Stimulated activated CD4-positive, alpha-beta T cell treated with anti-CD3 and anti-CD28 coated beads, Interleukin-1b, Interleukin-23, amount 100 ng/mL, for 1 hour (primary cell): ENCODE measurements at places on chromosomes 5 and 9.

DNA sequence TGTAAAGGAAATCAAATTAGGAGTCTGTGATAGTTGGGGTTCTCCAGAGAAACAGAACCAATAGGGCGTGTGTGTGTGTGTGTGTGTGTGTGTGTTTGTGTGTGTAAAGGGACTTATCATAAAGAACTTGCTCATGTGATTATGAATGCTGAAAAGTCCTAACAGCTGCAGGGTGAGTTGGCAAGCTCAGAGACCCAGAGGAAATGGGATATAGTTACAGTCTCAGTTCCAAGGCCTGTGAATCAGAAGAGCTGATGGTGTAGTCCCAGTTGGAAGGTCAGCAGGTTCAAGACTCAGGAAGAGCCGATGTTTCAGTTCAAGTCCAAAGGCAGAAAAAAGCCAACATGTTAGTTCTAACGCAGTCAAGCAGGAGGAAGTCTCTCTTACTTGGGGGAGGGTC is 214.2 kb downstream of the ELAVL2 start:
- DNase-seq: no peak

GRCh38 chr9:73743826-73744225 is 592.2 kb downstream of the ANXA1 start:
- no peak for DNase-seq

DNA sequence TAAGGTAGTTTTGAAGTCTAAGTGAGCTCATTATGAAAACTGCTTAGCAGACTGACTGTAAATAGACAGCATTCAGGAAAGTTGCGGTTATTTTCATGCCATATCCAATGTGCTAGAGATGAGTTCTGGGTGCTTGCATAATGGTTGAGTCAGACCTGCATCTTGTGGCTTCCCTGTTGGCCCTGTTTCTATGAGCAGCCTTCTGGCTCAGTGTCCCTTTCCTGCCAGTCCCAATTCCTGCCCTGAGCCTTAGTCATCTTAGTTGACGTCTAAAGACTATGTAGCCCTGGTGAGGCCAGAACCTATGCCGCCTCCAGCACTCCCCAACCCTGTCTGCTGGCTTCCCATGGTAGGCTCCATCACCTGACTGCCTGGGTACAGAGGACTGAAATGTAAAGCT is 76.3 kb upstream of the TNFSF8 start:
- no peak for DNase-seq

DNA sequence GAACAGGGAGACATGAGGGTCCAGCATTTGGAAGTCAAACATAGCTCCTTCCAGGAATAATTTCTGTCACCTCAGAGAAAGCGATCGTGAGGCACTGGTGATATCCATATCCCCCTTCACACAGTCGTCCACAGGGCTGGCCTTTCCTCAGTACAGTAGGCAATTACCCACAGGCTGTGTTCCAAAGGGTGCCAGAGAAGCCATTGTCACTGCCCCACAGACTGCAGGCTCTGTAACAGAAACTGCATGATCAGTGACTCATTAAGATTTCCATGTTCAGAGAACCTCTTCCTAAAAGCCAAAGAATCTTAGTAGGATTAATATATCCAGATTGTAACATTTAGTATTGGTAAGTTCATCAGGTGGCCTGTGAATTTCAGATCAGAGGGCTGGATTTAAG is 127.6 kb downstream of the RPS23 start:
- no peak for DNase-seq

DNA sequence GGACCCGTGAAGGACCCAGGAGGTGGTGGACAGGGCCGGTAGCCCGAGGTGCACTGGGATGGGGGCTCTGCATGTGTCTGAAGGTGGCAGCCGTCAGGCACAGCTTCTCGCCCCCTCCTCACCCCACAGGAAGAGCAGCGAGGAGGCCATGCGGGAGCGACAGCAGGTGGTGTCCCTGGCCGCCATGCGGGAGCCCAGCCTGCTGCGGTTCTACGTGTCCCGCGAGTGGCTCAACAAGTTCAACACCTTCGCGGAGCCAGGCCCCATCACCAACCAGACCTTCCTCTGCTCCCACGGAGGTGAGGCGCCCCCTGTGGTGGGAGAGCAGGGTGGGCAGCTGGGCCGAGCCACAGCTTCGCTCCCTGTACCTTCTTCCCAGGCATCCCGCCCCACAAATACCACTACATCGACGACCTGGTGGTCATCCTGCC is 39.9 kb downstream of the USP20 start:
- no peak for DNase-seq

DNA sequence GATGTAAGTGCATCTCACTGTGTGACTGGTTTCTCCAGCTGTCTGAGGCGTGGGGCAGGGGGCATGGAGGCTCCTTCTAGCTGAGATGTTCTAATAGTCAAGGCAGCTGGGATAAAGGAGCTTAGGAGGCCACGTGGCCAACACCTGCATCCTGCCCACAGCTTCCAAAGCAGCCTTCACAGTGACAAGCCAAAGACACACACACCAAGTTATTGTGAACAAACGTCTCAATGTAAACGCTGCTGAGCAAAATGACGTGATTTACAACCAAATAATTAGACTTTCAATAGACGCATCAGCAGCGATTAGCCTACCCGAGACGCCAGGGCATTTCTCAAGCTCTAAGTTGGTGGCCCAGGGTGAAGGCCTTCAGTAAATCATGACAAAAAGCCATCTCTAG is 23.2 kb upstream of the SLC25A51 start:
- DNase-seq: no peak

GRCh38 chr5:35869685-35870277 is 13.1 kb downstream of the IL7R start:
- no peak for DNase-seq

DNA sequence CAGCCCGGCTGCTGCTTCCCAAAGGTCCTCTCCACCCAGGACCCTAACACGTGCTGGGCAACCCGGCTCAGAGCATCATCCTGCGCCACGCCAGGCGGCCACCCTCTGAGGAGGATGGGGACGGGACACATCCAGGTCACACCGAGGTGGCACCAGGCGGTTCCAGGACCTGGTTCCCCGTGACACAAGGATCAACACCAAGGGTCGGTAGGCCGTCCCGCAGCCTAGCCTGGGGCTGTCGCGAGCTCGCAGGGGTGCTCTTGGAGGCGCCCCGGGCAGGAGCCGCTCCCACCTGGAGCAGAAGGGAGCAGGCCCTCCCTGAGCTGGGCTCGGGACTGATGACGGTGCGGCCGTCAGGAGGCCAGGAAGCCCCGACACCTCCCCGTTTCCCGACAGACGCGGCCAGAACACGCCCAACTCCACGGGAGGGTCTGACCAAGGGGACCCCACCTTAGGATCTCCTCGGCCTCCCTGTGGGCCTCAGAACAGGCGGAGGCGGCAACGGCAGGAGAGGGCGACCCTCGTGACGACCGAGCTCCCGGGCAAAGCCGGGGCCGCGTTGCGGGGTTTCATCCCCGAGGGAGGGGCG is 6.3 kb downstream of the EXD3 start:
- no peak for DNase-seq

DNA sequence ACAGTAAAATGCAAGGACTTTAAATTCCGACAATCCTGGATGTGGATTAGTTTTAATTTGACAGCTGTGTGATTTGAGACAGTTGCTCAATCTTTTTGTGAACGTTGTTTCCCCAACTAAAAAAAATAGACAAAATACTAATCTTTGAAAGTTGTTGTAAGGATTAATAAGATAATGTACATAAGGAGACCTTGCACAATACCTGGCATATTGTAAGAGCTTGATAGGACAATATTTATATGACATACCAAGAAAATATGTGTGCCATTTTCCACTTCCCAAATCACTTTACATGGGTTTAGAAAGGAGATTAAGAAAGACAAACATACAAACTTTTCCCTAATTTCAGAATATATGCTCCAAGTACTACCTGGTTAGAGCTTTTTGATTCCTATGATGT is 25.3 kb downstream of the ARRDC3 start:
- no peak for DNase-seq

DNA sequence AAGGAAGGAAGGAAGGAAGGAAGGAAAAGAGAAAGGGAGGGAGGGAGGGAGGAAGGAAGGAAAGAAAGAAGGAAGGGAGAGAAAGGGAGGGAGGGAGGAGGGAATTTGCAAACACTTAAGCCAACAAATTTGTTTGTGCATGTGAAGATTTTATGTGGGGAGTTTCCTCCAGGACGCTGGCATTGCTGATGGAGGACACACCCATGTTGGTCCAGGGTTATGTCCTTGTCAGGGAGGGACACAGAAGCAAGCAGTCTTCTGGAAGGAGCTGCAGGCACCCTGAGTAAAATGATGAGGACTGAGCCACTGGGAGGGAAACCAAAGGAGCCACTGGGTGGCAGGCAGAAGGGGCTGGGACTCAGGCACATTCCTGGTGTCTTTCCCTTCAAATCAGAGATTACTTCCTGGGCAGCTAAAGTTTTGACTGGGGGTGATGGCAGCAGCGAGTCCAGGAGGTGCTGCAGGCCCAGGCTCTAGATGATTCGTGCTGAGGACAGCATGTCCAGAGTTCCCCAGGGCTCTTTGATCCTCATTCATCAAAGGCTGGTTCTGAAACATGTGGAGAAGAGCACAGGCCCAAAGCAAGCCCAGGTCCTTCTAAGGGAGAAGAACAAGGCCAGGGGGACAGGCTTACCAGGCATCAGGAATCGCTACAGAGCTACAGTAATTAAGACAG is 109.2 kb downstream of the PAX5 start:
- no peak for DNase-seq

DNA sequence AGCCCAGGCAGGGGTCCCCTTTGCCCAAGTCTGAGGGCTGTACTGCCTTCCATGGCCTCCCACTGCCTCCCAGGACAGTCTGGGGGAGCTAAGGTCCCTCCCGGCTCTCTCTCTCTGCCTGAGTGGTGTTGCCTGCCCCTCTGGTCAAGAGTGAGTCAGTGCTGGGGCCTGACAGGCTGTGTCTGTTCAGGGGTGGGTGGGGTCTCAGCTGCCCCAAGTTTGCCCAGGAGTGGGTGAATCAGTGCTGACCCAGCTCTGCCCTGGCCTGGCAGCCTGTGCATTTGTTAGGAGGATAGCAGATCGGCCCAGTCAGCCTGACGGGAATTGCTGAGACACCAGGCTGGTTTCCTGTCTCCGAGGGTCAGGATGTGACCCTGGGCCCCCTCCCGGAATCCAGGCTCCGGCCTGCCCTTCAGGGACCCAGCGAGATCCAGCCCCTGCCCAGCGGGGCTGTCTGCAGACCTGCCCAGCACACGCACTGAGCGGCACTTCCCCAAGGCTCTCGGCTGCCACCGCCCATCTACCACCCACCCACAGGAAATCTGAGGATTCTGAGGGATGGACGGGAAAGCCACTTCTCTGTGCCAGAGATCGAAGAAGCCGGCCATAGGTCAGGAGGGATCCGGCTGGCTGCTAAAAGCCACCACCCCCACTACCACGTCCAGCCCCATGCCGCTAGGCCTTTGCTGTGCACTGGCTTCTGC is 15.9 kb downstream of the ENG start:
- DNase-seq: no peak

GRCh38 chr5:126878634-126879033 is 101.7 kb downstream of the LMNB1 start:
- no peak for DNase-seq

DNA sequence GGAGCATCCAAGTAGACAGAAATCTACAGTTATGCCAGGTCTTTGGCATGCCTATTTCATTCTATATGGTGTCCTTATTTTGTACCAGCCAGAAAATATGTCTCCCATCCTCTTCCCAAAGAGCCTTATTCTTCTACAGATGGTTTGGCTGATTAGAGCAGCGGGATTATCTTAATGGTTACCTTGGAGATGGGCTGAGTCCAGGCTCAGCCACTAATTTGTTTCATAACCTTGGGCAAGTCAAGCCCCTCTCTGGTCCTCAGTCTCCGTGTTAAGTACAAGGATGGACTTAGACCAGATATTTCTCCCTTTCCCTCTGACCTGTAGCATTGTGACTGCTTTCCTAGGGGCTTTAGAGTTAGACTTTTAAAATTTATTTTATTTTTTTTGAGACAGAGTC is 11.1 kb upstream of the GLE1 start:
- no peak for DNase-seq

DNA sequence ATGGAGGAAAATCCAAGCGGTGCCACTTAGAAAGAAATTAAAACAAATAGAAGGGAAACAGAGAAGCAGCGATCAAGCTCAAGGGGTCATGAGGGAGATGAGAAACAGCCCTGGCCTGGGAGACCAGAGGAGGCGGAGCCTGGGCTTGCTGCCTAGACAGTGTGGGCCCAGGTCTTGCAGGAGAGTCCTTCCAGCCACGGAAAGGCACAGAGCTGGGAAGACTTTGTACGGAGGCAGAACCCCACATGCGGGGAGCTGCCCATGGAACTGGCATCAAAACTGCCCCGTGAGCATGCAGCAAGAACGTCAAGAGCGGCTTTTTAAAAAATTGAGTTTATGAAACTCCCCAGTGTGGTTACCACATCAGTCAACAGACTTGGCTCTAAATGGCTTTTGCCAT is 119.4 kb downstream of the IRX1 start:
- DNase-seq: no peak

DNA sequence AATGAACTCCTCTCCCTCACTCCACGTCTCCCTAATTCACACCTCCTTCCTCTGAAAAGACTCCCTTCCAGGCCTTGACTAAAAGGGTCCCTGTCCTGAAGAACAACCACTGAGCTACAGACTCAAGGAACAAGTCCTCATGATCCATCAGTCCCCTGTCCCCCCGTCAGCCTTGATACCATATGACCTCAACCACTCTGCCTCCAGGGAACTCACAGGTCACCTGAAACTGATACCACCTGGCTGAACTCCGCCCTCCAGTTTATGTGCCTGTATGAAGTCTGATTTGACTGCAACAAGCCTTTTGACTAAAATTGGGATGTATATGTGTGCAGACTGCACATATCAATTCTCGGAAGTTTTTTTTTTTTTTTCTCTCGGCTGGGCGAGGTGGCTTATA is 88.7 kb downstream of the UGCG start:
- no peak for DNase-seq

- DNase-seq: no peak
Observed at GRCh38 chr9:4097515-4097914, 202.4 kb downstream of the GLIS3 start.

DNA sequence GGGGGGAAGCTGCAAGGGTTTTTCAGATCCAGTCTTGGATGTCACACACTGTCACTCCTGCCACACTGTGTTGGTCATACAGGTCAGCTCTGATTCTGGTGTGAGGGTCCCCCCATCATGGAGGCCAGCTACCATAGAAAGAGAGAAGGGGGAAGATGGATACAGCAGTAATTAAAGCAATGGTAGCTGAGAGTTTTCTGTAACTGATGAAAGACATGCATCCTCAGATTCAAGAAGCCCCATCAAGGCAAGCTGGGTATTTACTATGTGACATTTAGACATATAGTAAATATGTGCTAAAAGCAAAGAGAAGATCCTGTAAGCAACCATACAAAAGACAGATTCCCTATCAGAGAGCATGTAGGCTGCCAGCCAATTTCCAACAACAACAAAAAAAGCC is 110.9 kb upstream of the COL5A1 start:
- DNase-seq: no peak

DNA sequence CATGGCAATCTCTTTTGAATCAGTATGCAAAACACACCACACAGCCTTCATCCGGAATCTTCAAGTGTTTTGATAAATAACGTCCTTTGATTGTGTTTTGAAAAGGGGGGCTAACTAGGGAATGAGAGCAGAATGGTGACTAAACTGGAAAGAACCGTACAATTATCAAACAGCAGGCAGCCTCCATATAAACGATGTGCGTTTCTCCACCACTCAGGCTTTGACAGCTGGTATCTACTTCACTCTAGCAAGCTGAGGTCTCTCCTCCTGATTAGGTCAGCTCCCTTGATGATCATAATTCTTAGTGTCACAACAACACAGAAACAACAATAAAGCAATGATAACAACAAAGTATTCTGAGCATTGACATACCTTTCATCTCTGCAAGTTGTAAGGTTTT is 465.9 kb downstream of the TUSC1 start:
- DNase-seq: no peak
